Dermis lymphatic vessel endothelial cell (primary cell): ENCODE measurements at places on chromosomes 6 and 20. TPM values are rescaled to one million over a fixed set of nuclear protein-coding genes. Genes with fewer than 3 reads are reported as not detected.

Gene MOXD1
- total RNA-seq, result 0.22 TPM in 1 of 2 replicates, not detected in the other

Gene SNHG17
- 2.4 and 4.6 TPM in 2 replicates for total RNA-seq

Gene GSTA3
- total RNA-seq, result not detected in 2 replicates

Gene BPIFB4
- total RNA-seq, result not detected in 2 replicates
